ENCODE measurements at places on chromosomes 11 and 22. TPM values are rescaled to one million over a fixed set of nuclear protein-coding genes. Genes with fewer than 3 reads are reported as not detected.
A peak's percentile ranks its signal among the peaks of the same experiment; 100 is the strongest.

Gene RAB39A
- total RNA-seq = 2.5 TPM

Gene BLID
- not detected for total RNA-seq

Gene UBXN1
- 129 TPM for total RNA-seq

Gene TSGA10IP
- not detected for total RNA-seq

Gene IGLL1
- not detected for total RNA-seq

Gene AQP11
- not detected for total RNA-seq

- no peak overlapping the region for H3K4me3 ChIP-seq
- DNase-seq = no peak
Observed at GRCh38 chr22:48941033-48941902, 886.4 kb downstream of the BRD1 start.

- H3K36me3 ChIP-seq = no peaks in the 10 kb centered on the region
- DNase-seq = no peak
- H3K27me3 ChIP-seq = no peaks in the 10 kb centered on the region
- no peaks in the 10 kb centered on the region for H3K4me1 ChIP-seq
- no peak overlapping the region for H3K4me3 ChIP-seq
- no peak overlapping the region for H3K27ac ChIP-seq
Observed at GRCh38 chr11:134519788-134520187, 107.7 kb upstream of the B3GAT1 start.

DNA sequence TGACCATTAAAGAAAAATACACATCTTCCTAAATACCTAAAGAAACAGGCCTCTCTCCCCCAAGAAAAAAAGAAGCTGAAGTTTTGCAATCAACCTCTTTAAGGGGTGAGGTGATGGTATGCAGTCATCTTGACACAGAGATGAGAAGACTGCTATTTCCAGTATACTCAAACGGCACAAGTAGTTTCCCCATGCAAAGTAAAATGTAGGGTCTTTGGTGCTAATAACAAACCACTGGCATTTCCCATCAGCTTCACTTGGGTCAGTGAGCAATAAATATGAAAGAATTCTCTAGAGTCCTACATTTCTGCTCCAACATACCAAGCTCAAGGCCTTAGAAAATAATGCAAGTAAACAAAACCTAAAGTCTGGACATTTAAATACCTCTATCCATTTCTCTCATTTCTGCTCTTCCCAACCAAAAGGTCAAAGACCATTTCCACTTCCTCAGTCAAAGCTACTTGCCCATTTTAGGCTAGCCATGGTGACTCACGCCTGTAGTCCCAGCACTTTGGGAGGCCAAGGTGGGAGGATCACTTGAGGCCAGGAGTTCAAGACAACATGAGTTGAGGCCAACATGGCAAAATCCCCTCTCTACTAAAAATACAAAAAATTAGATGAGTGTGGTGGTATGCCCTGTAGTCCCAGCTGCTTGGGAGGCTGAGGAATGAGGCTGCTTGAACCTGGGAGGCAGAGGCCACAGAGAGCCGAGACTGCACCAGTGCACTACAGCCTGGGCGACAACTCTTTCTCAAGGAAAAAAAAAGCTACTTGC is 39.5 kb upstream of the CHRNA10 start:
- H3K27ac ChIP-seq = no peak overlapping the region
- H3K4me3 ChIP-seq = no peak overlapping the region
- H3K27me3 ChIP-seq = no peaks in the 10 kb centered on the region
- H3K36me3 ChIP-seq = peaks cover 52% of the 10 kb centered on the region
- DNase-seq = no peak

GRCh38 chr11:130170345-130170744 is 10.8 kb downstream of the ST14 start:
- peaks cover 2% of the 10 kb centered on the region for H3K4me1 ChIP-seq
- no peaks in the 10 kb centered on the region for H3K36me3 ChIP-seq
- DNase-seq = no peak
- no peak overlapping the region for H3K27ac ChIP-seq
- no peak overlapping the region for H3K4me3 ChIP-seq

DNA sequence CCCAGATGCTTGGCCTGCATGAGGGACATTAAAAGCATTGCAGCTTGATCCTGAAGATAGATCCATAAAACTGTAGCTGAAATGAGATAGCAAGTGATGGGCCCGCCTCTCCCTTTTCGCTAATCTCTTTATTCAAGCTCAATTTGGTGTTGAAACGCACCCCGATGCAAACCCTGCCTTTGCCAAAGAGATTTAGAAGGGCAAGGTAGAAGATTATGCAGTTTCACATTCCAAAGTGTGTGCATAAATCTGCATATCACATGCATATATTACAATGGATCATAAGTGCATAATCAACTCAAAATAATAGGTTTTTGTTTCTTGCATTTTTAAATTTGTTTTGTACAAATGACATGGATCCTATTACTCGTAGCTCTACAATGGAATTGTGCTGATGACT is 80.1 kb upstream of the SHANK2 start:
- no peak for DNase-seq
- no peaks in the 10 kb centered on the region for H3K36me3 ChIP-seq
- no peaks in the 10 kb centered on the region for H3K27me3 ChIP-seq
- no peak overlapping the region for H3K4me3 ChIP-seq
- peaks cover 2% of the 10 kb centered on the region for H3K4me1 ChIP-seq

DNA sequence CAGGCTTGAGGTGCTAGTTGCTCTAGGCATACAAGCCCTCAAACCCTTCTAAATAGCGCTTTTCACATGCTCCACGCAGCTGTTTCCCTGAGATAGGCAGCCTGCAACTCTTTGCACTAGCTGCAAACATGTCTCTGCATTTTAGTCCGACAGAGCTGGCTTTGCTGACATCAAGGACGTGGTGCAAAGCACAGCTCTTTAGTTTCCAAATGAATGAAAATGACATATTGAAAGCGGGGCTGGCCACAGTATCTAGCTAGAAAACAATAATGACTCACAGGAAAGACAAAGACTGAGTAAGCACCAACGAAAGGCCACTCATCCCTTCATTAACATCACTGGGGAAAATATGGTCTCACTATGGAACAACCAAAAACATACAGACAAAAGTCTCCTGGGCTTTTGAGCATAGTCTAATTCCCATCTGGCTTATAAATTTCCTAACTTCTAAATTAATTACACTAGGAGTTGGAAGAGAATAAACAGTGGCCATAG is 15.3 kb upstream of the ZC3H12C start:
- no peak for DNase-seq
- H3K27ac ChIP-seq = no peak overlapping the region
- H3K27me3 ChIP-seq = no peaks in the 10 kb centered on the region
- no peaks in the 10 kb centered on the region for H3K36me3 ChIP-seq
- peaks cover 3% of the 10 kb centered on the region for H3K4me1 ChIP-seq

DNA sequence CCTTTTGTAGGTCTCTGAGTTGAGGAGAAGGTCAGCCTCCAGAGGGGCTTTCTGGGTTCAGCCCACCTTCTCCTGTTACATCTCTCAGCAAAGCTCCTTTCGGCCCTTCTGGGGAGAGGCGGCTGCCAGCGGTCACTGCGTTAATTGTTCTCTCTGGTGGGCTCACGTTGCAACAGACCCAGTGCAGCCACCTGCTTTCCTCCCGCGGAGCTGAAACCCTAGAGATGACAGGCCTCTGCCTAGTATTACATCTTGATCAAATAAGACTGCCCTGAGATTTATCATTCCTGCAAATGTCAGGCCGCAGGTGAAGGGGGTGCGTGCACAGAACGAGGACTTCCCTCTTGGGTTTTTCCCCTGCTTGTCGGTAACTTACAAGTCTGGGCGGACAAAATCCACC is 43.2 kb upstream of the CREB3L1 start:
- no peak overlapping the region for H3K4me3 ChIP-seq
- H3K4me1 ChIP-seq = peaks cover 27% of the 10 kb centered on the region
- H3K27me3 ChIP-seq = no peaks in the 10 kb centered on the region
- no peak for DNase-seq
- H3K36me3 ChIP-seq = no peaks in the 10 kb centered on the region

DNA sequence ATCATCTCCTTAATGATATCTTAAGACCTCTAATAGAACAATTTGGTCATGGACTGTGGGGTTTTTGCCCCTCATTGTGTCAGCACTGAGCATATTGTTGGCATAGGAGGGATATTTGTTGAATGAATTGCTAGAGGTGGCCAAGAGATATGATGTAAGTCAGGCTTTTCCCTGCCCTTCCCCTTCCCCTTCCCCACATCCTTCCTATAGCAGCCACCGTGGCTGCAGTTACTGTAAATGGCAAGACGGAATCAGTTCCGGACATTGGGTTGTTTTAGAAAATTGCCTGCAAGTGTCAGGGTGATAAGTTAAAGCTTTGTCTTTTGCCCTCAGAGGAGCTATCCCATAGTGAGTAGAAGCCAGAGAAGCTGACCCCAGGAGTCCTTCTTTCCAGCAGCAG is 23.0 kb downstream of the LIMK2 start:
- H3K27me3 ChIP-seq = no peaks in the 10 kb centered on the region
- DNase-seq = no peak
- H3K27ac ChIP-seq = peak overlapping the region; percentile 89
- no peak overlapping the region for H3K4me3 ChIP-seq

- H3K27me3 ChIP-seq = peaks cover 43% of the 10 kb centered on the region
- H3K27ac ChIP-seq = no peak overlapping the region
- H3K4me3 ChIP-seq = no peak overlapping the region
- H3K36me3 ChIP-seq = no peaks in the 10 kb centered on the region
- H3K4me1 ChIP-seq = peaks cover 35% of the 10 kb centered on the region
- DNase-seq = no peak
Observed at GRCh38 chr11:282630-283360, 4.6 kb downstream of the NLRP6 start.

GRCh38 chr11:44790211-44790610 is 63.4 kb downstream of the TSPAN18 start:
- no peaks in the 10 kb centered on the region for H3K4me1 ChIP-seq
- no peaks in the 10 kb centered on the region for H3K27me3 ChIP-seq
- H3K4me3 ChIP-seq = no peak overlapping the region
- DNase-seq = no peak
- no peaks in the 10 kb centered on the region for H3K36me3 ChIP-seq

- no peaks in the 10 kb centered on the region for H3K27me3 ChIP-seq
- H3K36me3 ChIP-seq = no peaks in the 10 kb centered on the region
- DNase-seq = peak; percentile 41
- no peak overlapping the region for H3K27ac ChIP-seq
Observed at GRCh38 chr22:32909581-32910428, 108.3 kb downstream of the TIMP3 start.

DNA sequence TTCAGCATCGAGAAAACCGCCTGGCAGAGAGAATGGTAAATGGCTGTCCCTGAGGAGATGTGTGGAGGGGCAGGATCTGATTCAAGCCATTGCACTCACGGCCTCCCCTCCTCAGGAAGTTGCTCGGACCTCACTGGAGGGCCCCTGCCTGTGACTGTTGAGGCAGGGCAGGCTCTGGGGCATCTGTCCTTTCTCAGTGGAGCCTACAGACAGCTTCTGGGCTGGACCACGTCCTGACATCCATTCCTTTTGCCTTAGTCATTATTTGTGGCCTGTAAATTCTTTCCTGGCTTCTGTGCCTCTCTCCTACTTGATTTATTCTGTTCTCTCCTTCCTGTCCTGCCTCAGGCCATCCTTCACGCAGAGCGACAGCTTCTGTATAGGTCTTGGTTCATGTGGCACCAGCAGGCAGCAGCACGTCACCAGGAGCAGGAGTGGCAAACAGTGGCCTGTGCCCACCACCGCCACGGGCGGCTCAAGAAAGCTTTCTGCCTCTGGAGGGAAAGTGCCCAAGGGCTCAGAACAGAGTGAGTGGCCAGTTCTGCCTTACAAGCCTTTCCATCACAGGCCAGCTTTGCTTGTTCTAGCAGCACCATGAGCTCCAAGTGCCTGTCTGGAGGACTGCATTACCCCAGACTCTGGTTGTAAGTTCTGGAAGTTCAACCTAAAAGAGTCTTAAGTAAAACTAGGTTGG is 59.6 kb downstream of the PISD start:
- peak; percentile 61 for DNase-seq
- no peak overlapping the region for H3K4me3 ChIP-seq
- H3K27me3 ChIP-seq = no peaks in the 10 kb centered on the region
- peak overlapping the region; percentile 40 for H3K27ac ChIP-seq
- H3K36me3 ChIP-seq = peaks cover 26% of the 10 kb centered on the region
- no peaks in the 10 kb centered on the region for H3K4me1 ChIP-seq

DNA sequence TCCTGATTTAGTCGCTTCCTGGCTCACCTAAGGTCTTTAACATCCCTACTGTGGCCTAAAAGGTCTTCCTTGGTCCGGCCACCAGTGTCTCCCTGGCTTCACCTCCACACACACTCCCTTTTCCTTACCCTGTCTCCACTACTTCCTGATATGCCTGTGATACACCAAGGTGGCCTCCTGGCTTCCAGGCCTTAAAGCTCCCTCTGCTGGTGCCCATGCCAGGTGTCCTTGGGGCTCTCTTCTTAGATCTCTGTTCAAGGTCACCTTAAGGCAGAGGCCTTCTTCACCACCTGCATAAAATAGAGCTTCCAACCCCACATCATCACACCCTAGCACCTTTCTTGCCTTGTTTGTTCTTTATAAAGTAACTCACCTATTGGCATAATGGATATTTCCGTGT is 787.7 kb downstream of the NTM start:
- DNase-seq = no peak
- no peaks in the 10 kb centered on the region for H3K27me3 ChIP-seq
- H3K36me3 ChIP-seq = no peaks in the 10 kb centered on the region

- no peak overlapping the region for H3K4me3 ChIP-seq
- H3K27me3 ChIP-seq = no peaks in the 10 kb centered on the region
- no peak for DNase-seq
- no peaks in the 10 kb centered on the region for H3K36me3 ChIP-seq
- H3K4me1 ChIP-seq = no peaks in the 10 kb centered on the region
Observed at GRCh38 chr11:6864438-6864837, 1.6 kb downstream of the OR10A2 start.

GRCh38 chr11:63595296-63595695 is 18.9 kb downstream of the PLAAT3 start:
- H3K36me3 ChIP-seq = peaks cover 5% of the 10 kb centered on the region
- H3K4me3 ChIP-seq = no peak overlapping the region
- no peaks in the 10 kb centered on the region for H3K27me3 ChIP-seq
- DNase-seq = no peak
- H3K4me1 ChIP-seq = no peaks in the 10 kb centered on the region
- H3K27ac ChIP-seq = no peak overlapping the region

DNA sequence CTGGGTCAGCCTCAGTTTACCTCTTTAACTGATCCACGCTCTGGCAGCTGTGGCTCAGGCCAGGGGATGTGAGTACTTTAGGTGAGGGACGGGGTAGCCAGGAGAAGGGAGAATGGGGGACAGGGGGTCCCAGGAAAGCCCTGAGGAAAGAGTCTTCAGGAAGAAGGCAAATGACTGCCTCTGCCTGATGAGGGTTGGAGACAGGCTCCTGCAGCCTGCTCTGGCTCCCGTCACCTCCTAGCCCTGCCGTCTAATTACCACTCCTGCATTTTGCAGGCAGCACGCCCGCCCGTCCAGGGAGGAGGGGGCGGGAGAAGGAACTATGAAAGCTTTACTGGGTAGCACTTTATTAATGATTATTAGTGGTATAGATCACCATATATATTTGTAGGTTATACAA is 116.6 kb downstream of the CEP164 start:
- no peaks in the 10 kb centered on the region for H3K36me3 ChIP-seq
- H3K27ac ChIP-seq = no peak overlapping the region
- H3K4me3 ChIP-seq = no peak overlapping the region

DNA sequence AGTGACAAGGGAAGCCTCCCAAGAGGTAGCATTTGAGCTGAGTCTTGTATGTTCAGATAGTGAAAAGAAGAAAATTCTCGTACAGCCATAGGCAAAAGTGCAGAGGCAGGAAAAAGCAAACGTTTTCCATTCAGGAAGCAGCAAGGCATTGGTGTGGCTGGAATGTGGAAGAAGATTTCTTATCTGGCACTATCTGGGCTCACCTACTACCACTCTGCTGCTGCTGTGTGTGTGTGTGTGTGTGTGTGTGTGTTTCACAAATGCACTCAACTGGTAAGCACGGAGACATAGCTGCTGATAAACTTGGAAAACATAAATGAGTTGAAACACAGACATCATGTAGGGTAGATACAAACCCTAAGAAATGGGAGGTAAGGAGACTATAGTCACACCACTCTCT is 92.8 kb upstream of the ARHGAP42 start:
- no peaks in the 10 kb centered on the region for H3K4me1 ChIP-seq
- no peak for DNase-seq
- H3K36me3 ChIP-seq = no peaks in the 10 kb centered on the region
- H3K27ac ChIP-seq = no peak overlapping the region
- no peaks in the 10 kb centered on the region for H3K27me3 ChIP-seq

All from upper lobe of left lung (tissue), 6 donors.